NCI-H748 treated with DMSO at 0.1 percent for 48 hours (cell line): ENCODE measurements at places on chromosomes 5 and 9.
A peak's percentile ranks its signal among the peaks of the same experiment; 100 is the strongest.

- DNase-seq: peak; percentile 5
Observed at GRCh38 chr9:22238809-22239684, 207.6 kb upstream of the DMRTA1 start.

DNA sequence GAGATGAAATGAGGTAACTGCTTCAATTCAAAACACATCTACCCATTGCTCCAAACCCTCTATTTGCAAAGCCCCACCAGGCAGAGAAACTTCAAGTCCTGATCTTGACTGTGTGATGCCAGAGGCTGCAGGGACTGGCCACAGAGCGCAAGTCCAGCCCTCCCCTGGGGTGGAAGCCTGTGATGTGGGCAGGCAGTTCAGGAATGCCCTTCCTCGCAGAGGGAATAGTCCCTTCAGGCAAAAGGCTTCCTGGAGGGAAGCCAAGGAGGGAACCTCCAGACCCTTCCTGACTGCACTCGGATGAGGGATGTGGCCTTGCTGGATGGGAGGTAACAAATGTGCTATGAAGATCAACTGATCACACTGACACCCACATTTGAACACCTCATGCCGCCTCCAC lies 131.2 kb downstream of the SLIT3 start:
- no peak for DNase-seq

- DNase-seq: peak; percentile 34
Observed at GRCh38 chr9:79134654-79135053, 437.1 kb upstream of the TLE4 start.

DNA sequence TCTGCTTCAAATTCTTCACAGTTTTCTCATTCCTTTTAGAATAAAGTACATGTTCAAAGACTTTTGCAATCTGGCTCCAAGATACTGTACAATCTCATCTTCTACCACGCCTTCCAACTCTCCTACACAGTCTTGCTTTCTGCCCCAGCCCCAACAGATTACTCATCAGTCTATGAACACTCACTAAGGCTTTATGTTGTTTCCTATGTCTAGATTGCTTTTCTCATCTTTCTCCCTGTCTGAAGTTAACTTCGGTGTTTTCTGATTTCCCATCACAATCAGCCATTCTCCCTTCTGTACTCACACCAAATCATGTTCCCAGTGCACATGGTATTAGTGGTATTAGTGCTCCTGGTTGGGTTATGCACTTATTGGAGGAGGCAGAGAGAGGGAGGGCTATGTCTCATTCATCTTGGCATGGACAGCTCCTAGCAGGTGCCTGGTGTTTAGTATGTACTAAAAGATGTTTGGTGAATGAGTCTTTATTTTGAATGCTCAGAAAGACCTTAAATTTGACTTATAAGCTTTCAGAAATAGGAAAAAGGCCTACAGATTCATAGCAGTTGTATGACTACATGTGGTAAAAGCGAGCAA lies 44.0 kb upstream of the ZNF608 start:
- DNase-seq: no peak

- no peak for DNase-seq
Observed at GRCh38 chr5:140084541-140084940, 29.4 kb upstream of the PURA start.

DNA sequence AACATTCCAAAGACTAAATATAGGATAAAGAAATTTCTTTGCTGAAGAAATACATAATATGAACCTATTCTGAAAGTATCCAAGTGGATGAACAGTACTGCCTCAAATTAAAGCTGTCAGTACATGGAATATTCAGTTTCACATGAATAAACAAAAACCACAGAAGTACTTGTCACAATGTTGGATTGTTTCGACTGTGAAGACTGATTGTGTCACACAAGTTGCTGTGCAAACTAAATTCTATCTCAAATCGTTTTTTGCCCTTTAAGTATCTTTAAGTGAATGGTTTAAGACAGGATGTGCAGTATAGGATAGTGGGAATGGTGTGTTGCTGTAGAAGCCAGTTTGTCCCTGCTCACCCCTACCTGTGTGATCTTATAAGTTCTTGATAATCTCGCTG lies 137.4 kb upstream of the OTULINL start:
- no peak for DNase-seq

DNA sequence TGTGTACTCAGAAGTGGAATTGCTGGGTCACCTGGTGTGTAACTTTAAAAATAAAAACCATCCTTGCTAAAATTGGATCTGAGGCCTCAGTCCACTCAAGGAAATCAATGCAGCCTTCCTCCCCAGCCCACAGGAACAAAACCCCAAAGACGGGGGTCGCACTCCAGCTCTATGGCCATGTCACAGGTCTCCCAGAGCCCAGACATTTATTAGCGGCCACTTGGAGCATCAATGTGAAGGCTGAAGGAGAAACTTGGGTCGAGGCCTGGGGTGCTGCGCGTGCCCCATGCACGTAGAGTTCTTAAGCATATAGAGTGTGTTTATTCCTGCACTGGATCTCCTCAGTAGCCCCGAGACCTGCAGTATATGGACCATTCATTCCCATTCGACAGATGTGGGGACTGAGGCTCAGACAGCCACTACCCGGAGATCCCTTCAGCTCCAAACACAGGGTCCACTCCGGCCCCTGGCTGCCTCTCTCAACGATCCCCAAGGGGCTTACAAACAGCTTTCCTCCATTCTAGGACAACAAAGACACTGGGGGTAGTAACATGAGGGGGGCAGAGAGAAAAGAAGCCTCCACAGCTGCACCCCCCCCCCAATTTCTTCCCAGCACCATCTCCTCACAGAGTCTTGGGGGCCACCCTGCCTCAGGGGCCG lies 14.3 kb upstream of the OLFM1 start:
- DNase-seq: no peak

- DNase-seq: no peak
Observed at GRCh38 chr9:135612981-135613910, 26.1 kb downstream of the GLT6D1 start.

DNA sequence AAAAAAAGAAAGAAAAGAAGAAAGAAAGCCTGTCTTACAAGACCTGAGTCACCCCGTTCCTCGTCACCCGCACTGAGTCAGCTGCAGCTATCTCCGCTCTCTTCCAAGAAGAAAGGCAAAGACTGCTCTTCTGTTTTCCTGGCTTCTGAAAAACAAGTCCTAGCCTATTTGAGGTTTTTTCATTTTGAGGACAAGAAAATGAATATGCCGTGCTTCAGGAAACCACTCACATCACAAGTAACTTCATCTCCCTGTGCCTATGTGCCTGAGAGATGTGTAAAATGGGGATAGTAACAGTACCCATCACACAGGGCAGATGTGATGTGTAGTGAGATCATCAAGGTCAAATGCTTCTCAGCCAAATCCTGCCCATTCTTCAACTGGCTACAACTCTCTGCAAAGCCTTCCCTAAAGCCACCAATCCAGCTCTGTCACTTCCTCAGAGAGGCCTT lies 78.4 kb downstream of the GLDC start:
- no peak for DNase-seq

DNA sequence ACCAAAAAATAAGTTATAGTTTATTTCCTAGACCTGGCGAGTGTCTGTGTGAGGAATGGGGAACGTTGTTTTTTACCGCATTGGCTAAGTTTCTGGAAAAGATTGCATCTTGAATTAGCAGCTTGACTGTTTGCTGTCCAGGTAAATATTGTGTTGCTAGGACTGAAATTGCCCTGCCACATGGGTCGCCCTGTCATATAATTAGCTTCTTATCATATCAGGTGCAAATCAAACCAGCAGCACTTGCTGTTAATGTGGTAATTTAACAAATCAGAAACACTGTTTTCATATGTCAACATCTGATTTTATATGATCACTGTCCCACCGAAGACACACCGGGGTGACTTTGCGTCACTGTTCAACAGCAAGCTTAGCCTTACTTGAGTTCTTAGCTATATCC lies 63.7 kb upstream of the ZNF622 start:
- DNase-seq: peak; percentile 80

- no peak for DNase-seq
Observed at GRCh38 chr9:93017621-93018020, 40.9 kb upstream of the SUSD3 start.

GRCh38 chr9:6219040-6219439 lies 3.4 kb downstream of the IL33 start:
- DNase-seq: no peak

- DNase-seq: no peak
Observed at GRCh38 chr5:101915554-101915953, 380.5 kb downstream of the SLCO4C1 start.

DNA sequence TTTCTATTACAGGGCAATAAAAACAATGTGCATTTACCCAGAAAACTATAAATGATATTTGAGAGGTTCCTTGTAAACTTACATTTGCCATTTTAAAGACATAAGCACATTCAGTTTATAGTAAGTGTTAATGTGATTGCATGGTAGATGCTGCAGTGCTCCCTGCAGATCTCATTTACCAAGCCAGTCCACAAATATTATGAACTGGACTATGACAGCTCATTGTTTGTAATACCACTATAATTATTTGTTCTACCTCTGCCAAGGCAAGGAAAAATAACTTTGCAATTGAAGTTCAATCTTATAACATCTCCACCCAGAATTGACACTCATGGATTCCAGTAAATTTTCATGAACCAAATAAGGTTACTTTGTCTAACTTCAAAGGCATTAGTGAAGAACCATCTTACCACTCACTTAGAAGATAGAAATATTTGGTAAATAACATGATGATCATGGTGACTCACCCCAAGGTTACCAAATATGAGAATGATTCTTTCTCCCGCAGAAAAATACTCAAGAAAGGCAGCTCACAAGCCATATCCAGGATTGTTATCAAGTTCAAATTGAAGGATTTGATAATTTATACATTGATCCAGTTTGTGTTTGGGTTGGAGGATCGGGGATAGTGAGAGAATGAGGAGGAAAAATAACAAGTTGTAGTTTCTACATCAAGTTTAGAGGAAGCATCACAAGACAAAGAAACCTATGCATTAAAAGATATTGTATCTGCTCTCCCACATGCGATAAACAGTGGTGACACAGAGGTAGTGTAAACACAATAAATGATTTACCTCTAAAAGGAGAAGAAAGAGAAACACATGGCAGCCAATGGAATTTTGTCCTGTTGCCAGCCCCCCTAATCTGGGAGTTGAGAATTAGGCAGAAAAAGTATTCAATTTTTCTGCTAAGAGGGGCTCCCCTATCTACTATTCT lies 29.5 kb downstream of the CDH9 start:
- DNase-seq: no peak

DNA sequence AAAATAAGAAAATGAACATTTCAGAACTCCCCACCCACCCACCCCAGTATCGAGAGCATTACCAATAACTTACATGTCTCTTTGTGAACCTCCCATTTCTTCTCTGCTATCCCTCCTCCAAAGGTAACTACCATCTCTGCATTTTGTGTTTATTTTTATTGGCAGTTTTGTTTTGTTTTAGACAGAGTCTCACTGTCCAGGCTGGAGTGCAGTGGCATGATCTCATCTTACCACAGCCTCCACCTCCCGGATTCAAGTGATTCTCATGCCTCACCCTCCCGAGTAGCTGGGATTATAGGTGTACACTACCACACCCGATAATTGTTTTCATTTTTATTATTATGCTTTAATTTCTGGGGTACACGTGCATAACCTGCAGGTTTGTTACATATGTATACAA lies 21.7 kb upstream of the GLIS3 start:
- DNase-seq: no peak

- DNase-seq: no peak
Observed at GRCh38 chr5:41955432-41956024, 30.4 kb downstream of the FBXO4 start.

DNA sequence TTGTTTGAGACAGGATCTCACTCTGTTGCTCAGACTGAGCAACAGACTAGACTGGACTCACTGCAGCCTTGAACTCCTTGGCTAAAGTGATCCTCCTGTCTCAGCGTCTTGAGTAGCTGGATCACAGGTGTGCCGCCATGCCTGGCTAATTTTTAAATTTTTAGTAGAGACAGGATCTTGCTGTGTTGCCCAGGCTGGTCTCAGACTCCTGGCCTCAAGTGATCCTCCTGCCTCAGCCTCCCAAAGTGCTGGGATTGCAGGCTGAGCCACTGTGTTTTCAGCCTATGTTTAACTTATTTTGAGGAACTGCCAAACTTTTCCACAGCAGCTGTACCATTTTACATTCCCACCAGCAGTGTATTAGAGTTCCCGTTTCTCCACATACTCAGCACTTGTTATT lies 16.8 kb downstream of the NDFIP1 start:
- DNase-seq: no peak

- no peak for DNase-seq
Observed at GRCh38 chr9:113582698-113583200, 119.2 kb downstream of the RGS3 start.

GRCh38 chr5:96090215-96090614 lies 128.6 kb upstream of the ELL2 start:
- no peak for DNase-seq
